ENCODE measurements at places on chromosomes 12 and 14.

DNA sequence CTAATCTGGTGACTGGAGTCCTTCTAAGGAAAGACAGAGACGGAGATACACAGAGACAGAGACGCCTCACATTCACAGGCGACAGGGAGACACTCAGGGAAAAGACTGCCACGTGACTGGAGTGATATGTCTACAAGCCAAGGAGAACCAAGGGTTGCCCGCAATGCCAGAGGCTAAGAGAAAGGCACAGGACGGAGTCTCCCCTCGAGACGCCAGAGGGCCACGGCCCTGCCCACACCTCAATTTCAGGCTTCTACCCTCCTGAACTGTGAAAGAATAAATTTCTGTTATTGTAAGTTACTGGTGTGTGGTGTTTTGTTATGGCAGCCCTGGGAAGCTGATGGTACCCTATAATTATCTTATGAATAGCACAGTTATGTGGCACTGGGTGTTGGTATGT lies 11.6 kb upstream of the RAN start:
- DNase-seq = no peak

GRCh38 chr12:108964371-108965352 lies 56.2 kb downstream of the SVOP start:
- no peak for DNase-seq

DNA sequence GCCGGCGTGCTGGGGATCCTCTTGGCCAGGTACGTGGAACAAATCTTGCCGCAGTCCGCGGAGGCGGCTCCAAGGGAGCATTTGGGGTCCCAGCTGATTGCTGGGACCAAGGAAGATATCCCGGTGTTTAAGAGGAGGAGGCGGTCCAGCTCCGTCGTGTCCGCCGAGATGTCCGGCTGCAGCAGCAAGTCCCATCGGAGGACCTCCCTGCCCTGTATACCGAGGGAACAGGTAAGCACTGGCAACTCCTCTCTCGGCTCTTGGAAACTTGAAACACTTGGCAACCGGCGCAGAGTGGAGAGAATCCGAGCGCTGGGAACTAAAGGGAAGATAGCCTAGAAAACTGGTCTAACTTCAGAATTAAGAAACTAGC lies 1.7 kb downstream of the PDE3A start:
- DNase-seq = no peak

DNA sequence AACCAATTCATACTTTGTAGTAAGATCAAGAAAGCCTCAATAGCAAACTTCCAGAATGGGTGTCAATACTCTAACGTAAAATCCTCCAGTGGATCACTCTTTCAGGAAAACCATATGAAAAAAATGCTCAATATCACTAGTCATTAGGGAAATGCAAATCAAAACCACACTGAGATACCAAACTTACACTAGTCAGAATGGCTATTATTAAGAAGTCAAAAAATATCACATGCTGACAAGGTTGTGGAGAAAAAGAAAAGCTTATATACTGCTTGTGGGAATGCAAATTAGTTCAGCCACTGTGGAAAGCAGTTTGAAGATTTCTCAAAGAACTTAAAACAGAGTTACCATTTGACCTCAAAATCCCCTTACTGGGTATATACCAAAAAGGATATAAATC lies 49.5 kb upstream of the ATXN7L3B start:
- no peak for DNase-seq

- no peak for DNase-seq
These were observed 24.4 kb upstream of the HSP90B1 start for GRCh38 chr12:103905730-103906349.

DNA sequence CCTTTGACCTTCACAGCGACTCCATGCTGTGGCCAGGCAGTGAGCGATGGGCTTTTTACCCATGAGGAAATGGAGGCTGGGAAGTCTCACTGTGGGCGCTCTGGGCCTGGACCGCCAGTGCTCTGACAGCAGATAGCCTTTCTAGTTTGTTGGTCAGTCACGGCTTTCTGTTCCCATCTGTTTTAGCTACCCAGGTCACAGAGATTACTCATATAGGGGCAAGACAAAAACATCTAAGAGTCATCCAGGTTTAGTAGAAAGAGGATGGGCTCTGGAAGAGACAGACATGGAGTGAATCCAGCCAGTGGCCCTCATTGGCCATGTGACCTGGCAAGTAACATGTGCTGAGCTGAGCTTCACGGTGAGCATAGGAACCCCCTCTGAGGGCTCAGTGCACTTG lies 68.6 kb downstream of the MARK3 start:
- DNase-seq = no peak

DNA sequence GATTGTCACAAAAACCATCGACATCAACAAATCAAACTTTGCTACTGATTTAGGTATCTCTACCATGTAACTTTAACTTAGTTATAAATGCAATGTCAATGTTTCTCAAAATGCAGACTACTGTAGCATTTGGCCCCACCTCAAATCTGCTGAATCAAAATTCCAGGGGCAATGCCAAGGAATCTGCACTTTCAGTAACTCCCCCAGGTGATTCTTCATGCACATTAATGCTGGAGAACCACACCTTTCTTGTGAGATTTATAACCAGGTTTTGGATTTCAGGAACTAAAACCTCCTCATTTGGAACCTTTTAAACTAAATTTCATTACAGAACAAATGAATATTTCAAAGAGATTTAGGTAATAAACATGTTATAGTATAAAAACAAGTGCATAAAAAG lies 4.9 kb downstream of the ATP2B1 start:
- DNase-seq = no peak

DNA sequence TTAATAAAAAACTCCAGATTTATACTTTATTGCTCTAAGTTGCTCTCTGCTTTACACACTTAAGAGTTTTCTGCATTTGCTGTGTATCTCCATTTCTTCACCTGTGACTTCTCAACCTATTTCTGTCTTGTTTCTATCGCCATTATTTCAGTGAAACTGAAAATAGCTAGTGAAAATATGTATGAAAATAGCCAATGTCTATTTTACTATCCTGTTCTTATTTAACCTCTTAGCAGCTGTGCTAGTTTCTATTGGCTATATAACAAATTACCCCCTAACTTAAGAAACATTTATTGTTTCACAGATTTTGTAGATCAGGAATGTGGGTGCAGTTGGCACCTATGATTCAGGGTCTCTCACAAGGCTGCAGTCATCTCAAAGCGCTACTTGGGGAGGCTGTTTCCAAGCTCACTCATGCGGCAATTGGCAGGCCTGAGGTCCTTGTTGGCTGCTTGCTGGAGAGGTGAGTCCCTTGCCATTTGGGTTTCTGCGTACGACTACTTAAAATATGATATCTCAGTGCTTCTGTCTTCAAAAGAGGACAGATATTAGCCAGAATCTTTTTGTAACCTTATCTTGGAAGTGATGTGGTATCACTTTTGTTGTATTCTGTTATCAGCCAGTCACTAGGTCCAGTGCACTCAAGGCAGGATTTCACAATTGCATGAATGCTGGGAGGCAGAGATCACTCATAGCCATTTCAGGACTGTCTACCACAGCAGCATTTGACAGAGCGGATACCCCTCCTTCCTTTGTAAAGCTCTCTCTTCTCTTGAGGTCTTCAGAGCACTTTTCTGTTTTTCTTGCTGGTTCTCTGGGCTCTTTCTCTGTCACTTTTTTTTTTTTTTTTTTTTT lies 7.2 kb downstream of the ERC1 start:
- DNase-seq = no peak

- no peak for DNase-seq
These were observed 236.3 kb downstream of the CPNE8 start for GRCh38 chr12:38669081-38669480.

DNA sequence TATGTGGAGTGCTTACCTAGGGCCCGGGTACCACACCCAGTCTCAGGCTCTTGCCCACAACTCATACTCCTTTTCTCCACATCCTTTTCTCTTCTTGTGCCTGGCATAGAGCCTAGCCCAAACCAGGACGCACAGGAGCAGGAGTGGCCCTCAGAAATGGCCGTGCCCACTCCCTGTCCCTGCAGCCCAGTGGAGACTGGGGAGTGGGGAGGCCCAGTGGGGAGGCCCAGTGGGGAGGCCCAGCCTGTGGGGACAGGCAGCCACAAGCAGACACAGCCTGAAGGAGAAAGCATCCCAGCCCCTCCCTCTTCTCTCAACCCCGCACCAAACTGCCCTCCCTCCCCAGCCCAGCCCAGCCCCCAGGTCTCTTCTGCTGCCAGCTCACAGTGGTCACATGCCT lies 196.8 kb downstream of the KIF26A start:
- DNase-seq = no peak

- DNase-seq = no peak
These were observed 186.1 kb upstream of the SLC38A2 start for GRCh38 chr12:46558677-46559076.

DNA sequence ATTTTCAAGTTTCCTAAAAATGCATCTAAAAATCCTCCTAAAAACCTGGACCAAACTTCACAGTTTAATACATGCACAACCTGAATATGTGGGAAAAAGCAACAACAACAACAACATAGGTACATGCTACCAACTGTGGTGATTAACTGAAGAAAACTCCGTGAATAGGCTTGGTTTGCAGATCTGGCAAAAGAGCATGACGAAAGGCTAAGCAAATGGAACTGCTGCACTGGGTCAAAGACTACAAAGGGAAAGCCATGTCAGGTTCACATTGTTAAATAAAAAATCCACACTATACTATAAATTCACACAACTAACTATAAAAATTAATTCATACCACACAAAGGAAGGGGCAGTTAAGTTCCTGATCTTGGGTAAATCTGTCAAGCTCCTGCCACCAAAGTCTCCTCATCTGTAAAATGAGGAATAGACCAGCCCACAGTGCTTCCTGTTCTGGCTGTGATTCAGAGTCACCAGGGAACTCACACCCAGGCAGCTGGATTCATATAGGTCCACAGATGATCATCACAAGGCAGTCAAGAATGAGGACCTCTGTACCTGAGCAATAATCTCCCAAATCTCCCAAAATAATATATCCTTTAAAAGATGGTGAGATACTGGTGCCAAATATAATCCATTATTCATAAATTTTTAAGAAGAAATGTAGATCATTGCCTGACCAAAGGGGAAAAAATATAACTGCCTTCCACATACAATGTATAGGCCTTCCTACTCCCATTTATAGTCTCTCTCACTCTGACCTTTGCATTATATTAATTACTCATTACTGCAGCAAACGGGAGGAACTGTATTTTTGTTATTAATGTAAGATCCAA lies 7.0 kb downstream of the CORO1C start:
- no peak for DNase-seq

DNA sequence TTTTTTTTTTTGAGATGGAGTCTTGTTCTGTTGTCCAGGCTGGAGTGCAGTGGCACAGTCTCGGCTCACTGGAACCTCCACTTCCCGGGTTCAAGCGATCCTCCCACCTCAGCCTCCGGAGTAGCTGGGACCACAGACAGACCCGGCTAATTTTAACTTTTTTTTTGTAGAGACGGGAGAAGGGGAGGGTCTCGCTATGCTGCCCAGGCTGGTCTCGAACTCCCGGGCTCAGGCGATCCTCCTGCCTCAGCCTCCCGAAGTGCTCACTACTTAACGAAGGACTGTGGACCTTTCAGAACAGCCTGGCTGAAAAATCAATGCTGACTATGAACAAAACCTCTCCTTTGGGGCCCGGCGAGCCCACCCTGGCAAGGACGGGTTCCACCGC lies 10.9 kb downstream of the SLC6A12 start:
- DNase-seq = no peak

DNA sequence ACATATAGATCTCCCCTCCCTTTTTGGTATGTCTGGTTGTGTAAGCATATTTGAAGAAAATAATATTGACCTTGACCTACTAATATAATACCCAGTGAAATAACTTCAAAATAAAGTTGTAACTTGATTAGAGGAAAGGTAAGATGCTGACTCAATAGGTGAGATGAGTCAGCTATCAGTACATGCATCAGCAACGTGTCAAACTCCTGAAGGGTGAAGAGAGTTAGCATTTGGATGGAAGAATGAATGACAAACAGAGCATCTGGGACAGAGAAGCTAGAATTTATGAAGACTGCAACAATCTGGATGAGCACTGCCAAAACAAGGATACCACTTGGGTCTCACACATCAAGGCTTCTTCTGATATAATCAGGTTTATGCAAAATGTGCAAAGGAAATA lies 74.9 kb downstream of the PPP2R5E start:
- no peak for DNase-seq

DNA sequence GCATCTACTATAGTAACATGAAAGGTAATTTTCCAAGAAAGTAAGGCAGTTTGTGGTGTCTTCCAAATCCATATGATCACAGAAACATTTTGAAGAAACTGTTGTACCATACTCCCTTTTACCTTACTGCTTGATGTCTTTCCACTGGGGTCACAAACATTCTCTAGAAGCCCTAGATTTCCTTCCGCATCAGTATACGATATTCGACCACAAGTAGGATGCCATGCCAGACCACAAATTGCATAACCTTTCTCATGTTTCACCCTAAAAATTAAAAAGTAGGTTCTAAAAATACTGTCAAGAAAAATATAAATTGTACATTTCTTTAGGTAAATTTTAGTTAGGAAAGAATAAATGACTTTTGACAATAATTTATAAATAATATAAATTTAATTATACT lies 26.5 kb downstream of the WDHD1 start:
- DNase-seq = peak; percentile 33

DNA sequence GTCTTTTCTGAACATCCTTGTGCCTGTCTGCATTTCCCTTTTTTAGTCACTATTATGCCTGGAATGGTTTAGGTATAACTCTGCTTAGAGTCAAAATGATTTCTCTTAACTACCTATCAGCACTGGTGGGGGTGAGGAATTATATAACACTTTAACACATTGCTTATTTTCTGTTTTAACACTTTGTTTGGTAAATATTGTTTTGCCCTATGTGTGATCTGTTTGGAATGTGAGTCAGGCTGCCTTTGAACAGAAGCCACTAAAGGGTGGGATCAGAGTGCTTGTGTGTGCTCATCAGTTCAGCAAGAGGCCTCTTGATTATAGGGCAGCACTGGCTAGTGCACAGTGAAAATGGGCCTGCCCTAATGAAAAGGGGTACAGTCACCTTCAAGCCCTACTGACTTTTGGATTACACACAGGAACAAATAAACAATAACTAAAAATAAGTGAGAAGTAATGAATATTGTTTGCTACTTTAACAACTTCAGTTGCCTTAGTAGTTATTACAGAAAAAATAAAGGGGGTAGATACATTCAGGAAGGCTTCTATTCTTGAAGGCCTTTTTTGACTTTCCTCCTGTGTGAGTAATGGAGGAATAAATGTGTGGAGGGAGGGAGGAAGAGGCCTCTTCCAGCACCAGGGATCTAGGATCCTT lies 23.2 kb downstream of the NGDN start:
- DNase-seq = no peak

GRCh38 chr12:13044002-13044905 lies at the start of gene FAM234B:
TSS of gene FAM234B (plus strand) at chr12:13044381. CDS start at chr12:13044404, 23 bp downstream.
- peak; percentile 35 for DNase-seq

DNA sequence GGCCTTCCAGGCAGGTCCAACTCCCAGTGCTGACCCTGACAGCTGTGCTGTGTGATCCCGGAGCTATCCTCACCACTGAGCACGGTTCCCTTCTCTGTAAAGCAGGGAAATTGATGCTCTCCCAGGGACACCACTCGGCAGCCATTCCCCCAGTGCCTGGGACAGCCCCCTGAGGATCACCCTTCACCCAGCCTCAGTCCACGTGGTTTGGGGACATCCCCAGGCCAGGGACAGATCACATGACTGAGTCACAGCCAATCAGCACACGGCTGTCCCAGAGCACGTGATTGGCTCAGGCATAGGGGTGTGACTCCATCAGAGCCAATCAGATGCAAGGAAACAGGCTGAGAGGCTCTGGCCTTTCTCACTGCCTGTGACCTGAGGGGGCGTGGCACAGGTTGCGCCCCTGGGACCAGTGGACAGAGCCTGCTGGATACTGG lies 68.8 kb upstream of the SFSWAP start:
- DNase-seq = no peak

- no peak for DNase-seq
These were observed 9.7 kb downstream of the POU6F1 start for GRCh38 chr12:51208016-51208660.

- no peak for DNase-seq
These were observed 23.6 kb downstream of the RASSF3 start for GRCh38 chr12:64633940-64634337.
